ENCODE measurements at places on chromosomes 11 and 22.

DNA sequence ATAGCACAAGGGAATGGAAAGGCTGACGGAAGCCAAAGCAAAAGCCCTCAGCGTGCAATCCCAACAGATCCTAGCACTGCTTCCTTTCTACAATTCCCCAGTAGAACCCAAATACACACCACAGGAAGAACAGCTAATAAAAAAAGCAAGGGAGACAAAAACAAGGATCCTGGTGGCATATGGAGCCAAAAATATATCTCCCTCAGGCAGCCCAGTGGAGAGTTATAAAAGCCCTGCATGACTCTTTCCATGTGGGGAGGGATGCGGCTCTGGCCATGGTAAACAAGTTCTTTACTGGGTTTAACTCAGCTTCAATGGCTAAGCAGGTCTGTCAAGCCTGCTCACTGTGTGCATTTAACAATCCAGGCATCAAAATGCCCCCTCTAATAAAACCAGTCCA, 88.1 kb downstream of the PIWIL4 start:
- no peak for DNase-seq

DNA sequence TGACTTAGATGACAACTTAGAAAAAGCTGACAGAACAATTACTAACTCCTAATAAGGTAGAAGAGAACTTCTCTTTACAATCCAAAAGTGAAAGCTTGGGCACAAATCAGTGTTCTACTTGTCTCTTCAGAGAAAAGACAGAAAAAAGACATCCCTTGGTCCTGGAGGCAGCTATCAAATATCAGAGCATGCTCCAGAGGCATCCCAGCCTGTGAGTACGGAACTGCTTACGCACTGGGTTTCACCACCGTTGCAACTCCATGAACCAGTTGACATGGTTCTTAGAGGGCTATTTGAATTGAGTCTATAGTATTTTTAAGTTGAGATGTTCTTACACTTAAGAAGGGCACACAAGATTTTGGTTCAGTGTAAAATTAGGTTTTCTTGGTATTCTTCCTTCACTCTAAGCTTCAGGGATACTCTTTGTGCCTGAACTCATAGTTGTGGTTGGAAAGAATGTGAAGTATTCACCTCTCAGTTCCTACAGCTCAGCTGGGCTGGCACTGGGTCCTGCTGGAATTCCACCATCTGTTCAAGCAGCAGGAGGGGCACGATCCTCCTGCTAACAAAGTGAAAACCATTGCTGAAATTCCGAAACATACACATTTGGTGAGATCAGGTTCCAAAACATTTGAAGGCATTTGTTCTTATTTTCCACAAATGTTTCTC, 6.3 kb downstream of the AKIP1 start:
- DNase-seq, result peak; percentile 90

DNA sequence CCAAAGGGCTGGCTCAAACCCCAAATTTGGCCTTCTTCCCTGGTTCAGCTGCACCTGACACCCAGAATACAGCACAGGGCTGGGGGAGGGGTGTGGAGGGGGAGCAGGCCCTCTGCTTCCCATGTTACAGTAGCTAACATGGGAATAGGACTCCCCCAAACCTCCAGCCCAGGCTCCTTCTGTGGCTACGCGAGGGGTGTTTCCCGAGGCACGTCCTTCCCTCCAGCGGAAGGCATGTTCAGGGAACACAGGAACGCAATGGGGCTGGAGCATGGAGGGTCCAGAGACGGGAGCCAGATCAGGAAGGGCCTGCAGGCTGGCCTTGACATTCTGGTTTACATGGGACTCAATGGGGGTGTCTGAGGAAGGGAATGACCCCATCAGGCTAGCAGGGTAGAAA, 11.8 kb upstream of the IGLL1 start:
- no peak for DNase-seq

DNA sequence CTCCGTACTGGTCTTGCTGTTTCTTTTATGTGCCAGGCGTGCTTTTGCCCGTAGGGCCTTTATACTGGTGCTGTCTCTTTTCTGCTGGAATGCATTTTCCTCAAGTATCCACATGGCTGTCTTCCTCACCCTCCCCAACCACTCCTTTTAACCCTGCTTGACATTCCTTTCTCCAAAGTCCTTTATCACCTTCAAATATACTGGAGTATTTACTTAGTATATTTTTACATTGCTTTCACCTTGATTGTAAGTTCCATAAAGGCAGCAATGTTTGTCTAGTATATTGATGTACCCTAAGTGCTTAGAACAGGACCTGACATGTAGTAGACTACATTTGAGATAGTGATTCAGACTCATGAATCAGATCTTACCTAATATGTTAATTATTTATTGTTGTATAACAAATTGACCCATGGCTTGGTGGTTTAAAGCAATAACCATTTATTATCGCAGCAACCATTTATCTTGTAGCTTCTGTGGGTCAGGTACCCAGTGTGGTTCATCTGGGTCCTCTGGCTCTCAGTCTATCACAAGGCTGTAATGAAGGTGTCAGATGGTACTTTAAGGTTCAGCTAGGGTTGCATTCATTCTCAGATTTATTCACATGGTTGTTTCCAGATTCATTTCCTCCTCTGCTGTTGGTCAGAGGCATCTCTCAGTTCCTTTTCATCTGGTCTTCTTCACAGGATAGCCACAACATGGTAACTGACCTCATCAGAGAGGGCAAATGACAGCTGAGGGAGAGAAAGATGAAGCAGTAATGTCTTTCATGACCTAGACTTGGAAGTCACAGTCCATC, 34.2 kb downstream of the DDX10 start:
- no peak for DNase-seq

DNA sequence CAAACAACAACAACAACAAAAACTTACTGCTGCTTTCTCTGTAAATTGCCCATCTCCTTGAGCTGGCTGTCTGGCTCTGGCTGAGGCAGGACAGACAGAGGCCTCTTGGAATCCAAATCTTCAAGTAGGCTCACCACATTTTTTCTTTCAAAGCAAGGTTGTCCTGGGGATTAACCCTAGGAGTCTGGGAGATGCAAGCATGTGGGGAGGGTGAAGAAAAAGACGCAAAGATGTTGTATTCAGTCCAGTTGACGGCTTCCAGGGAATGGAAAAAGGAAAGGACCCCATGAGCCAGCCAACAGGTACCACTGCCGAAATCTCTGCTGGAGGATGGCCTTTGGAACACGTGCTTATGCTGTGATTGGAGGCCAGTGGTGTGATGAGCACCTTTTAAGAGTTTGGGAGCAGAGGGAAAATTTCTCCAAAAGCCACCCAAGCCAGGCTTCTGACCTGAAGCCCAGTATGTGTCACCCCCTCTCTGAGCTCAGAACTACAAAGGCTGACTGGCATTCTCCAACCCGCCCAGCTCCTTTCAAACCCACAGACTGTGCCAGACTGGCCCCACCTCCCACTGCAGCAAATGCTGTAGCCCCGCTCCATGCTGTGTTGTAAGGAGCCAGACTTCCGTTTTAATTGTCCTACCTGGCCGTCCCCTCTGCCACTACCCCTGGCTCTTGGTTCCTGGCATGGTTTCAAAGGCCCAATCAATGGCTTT, 10.8 kb downstream of the BLID start:
- DNase-seq, result no peak

GRCh38 chr11:129189646-129190045, 2.5 kb downstream of the ARHGAP32 start:
- DNase-seq, result no peak

GRCh38 chr22:28448625-28449024, 231.0 kb downstream of the TTC28 start:
- no peak for DNase-seq

- no peak for DNase-seq
These were observed 104.8 kb downstream of the RPL27A start for GRCh38 chr11:8787372-8787771.

DNA sequence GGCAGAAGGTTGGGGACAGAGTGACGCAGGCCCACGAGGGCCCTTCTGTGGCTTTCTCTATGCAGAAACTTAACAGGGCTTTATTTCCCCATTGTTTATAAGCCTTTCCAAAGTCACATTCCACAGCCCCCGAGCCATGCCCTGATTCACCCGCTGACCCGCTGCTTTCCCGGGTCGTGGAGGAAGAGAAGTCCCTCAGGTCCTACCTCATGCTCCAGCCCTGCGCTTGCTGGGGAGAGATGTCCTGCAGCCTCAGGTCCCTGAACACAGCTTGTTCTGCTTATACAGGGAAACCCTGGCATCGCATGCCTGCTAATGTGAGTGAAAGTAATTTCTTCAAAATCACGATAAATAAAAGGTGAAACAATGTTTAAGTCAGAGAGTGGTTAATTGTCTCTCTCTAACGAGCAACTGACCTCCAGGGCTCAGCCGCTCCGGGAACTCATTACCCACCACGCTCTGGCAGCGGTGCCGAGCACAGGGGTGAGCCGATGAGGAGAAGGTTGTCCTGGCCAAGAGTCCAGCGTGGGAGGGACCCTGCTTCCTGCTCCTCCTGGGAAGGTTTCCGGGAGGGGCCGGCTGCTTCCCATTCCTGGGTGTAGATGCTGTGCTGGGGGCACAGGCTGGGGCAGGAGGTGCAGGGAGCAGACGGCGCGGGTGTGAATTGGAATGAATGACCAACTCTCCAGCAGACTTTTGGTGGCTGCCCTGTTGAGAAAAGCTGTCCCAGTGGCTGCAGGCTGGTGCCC, 595.2 kb downstream of the BRD1 start:
- DNase-seq, result no peak

- DNase-seq, result no peak
These were observed 43.3 kb downstream of the SMIM38 start for GRCh38 chr11:69198891-69199582.

- no peak for DNase-seq
These were observed 33.3 kb downstream of the ELF5 start for GRCh38 chr11:34480314-34480713.
